ENCODE measurements at places on chromosomes 16 and 17.

DNA sequence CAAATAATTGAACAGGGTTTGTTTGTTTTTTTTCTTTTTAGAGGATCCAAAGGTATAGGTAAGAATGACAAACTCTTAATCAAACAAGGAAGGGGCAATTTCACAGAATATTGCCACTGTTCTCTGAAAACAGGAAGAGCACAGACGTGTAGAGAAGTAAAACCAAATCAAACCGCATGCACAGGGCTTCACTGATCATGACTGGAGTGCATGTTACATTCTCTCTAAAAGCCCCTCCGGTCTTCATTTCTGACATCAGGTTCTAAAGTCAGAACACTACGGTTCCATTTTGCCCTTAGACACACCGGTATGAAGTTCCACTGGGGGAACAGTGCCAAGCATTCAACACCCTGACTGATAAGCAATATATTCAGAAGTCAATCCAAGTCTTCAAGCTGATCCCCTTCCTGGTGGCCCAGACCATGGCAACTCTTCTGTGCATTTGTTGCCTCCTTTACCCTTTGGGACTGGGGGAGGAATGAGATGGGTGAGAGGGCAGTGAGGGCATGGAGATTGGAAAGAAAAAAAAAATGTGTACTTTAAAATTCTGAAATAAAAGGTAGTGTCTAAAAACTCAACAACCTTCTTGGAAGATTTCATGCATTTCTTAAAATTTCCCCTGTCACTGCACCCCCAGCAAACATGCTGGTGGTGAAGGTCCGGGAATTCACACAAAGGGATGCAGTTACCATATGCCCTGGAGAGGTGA lies 1.4 kb downstream of the MMD start:
- peak; percentile 54 for DNase-seq

GRCh38 chr17:17412326-17412725 lies 64.5 kb upstream of the MED9 start:
- no peak for DNase-seq

- DNase-seq = no peak
These were observed 119.3 kb downstream of the STX8 start for GRCh38 chr17:9456330-9456729.

- DNase-seq = no peak
These were observed 37.7 kb downstream of the PLCG2 start for GRCh38 chr16:81816793-81817210.

DNA sequence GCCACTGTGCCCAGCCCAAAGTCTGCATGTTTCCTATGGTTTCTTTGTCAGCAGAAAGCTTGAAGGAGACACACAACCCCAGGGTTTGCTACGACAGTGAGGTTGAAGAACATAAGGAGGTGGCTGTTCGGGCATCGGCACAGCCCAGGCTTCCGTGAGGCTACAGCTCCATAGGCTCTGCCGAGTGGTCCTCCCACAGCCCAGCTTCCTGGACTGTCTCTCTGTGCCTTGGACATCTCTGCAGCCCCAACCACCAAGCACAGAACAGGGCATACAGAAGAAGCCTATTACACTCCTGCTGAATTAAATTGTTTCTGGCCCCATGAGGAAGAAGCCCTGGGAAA lies 3.2 kb upstream of the HAP1 start:
- DNase-seq = no peak

GRCh38 chr16:3982216-3982615 lies 101.7 kb upstream of the CREBBP start:
- no peak for DNase-seq

- no peak for DNase-seq
These were observed 4.7 kb downstream of the KRT37 start for GRCh38 chr17:41419716-41420115.

DNA sequence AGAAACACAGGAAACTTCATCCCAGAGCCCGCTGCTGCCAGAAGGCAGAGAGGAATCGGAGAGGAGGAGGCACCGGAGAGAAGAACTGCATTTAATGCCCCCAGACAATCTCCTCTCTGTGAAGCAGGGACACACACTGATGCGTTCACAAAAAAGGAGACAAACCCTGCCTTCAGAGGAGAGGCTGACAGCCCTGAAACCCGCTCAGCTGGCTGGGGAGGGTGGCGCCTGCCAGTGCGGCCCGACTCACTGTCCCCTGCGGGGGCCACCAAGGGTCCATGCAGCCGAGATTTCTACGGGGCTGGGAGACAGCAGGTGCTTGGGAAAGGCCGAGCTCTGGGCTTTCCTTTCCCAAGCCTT lies 21.9 kb upstream of the CACNG1 start:
- no peak for DNase-seq

- DNase-seq = no peak
These were observed 46.9 kb downstream of the MRC2 start for GRCh38 chr17:62674363-62674739.
